Hepatocyte (in vitro differentiated cells): ENCODE measurements at places on chromosomes 16 and 17.

DNA sequence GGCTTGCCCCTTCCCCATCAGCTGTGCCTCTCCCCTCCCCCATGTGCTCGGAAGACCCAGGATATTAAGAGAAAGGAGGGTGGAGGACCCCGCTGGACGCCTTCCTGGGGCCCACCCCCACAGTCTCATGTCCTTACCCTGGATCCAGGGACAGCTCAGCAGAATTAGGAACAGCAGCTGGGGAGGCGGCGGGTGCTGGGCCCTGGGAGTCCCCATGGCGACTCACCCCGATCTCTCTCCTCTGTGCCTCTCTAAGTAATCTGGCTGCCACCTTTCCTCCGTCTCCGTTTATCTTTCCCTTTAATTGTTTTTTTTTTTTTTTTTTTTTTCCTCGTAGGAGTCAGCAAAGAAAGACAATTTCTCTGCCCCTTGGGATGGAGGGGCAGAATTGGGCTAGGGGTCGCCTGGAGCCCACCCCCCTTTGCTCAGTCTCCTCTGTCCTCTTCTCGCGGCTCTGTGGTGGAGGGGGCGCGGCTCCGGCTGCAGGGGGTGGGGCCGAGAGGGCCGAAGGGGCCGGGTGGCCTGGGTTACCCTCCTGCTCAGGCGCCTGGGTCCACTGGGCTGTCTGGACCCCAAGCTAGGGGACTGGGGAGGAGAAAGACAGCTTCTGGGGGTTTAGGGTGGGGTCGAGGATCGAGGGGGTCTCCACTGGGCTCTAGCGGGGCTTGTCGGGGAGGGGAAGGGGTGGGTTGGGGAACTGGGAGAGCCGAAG lies 390 bp downstream of the SEZ6L2 start:
- peaks cover 3% of the 10 kb centered on the region for H3K4me1 ChIP-seq
- H3K4me3 ChIP-seq = peak overlapping the region; percentile 28
- H3K27me3 ChIP-seq = no peaks in the 10 kb centered on the region
- DNase-seq = peak; percentile 77

DNA sequence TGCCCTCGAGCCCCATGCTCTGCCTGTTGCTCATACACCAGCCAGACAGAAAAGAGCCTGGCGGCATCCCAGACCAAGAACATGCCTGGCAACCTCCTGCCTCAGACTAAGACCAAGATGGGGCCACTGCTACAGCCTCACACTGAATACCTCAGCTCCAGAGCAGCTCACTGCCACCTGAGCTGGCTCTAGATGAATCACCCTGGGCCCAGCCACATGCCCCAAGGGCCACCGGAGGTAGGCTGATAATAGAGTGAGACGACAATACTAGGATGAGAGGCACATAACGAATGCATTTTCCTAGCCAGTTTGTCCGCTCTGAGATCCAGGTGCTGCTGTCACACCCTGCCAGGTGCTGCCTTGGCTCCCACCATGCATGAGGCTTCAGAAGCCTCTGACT lies 13.0 kb downstream of the PIP4K2B start:
- no peak for DNase-seq
- no peaks in the 10 kb centered on the region for H3K27me3 ChIP-seq
- H3K4me1 ChIP-seq = no peaks in the 10 kb centered on the region

DNA sequence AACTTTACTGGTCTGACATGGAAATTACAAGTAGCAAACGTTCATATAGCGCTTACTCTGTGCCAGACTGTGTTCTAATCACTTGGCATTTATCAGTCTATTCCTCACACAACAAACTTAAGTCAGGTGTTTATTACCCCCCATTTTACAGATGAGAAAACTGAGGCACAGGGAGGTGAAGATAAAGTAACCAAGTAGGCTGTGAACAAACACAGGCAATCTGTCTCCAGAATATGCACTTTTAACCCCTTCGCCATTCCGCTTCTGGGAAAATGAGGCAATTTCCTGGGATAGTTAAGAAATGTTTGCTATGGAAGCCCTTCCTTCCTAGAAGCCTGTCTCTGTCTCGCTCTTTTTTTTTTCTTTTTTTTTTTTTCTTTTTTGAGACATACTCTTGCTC lies 12.2 kb upstream of the CXCL16 start:
- H3K27me3 ChIP-seq = peaks cover 10% of the 10 kb centered on the region
- H3K4me3 ChIP-seq = no peak overlapping the region
- no peak overlapping the region for H3K27ac ChIP-seq
- no peaks in the 10 kb centered on the region for H3K36me3 ChIP-seq

DNA sequence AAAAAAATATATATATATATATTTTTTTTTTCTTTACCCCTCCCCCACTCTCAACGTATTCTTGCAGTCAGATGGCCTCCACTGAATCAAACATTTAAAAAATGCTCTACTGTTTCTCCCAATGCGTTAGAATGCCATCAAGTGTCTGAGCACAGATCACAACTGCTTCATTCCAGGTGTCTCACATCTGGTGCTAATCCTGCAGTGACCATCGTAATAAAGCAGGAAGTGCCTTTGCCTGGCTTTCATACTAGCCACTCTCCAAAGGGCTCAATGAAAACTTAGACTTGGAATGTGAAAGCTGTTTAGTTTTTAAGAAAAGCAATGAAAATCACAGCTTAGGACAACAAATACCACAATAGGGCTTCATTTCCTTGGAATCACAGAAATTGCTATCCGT lies 37.2 kb downstream of the SKAP1 start:
- H3K27me3 ChIP-seq = no peaks in the 10 kb centered on the region
- no peaks in the 10 kb centered on the region for H3K4me1 ChIP-seq
- no peak overlapping the region for H3K27ac ChIP-seq
- no peak for DNase-seq
- no peaks in the 10 kb centered on the region for H3K36me3 ChIP-seq

- H3K4me3 ChIP-seq = no peak overlapping the region
- no peak overlapping the region for H3K27ac ChIP-seq
- H3K4me1 ChIP-seq = no peaks in the 10 kb centered on the region
- H3K27me3 ChIP-seq = peaks cover 7% of the 10 kb centered on the region
Observed at GRCh38 chr17:28993645-28994426, 12.0 kb downstream of the SEZ6 start.

DNA sequence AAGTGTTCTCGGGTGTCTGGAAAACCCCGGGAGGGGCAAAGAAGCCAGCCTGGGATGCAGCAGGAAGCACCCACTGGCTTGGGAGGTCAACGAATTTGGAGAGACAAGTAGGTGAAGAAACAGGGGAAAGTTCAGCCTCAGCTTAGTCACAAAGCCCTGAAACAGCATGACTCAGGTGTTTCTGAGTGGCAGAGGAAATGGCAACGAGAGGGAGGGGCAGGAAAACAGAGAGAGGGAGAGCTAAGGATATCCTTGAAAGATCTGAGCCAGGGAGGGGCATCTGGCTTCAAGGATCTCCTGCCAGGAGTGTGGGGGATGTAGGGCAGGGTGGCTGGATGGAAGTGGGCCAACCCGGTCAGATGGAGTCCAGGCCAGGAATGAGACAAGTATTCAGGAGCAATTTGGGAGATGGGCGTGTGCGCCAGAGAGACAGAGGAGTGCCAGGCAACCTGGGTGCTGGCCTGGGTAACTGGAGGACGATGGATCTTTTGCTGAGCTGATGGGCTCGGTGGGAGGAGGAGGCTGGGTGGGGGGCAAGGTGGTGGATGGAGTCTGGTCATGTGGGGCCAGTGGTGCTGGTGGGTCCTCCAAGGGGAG lies 27.2 kb downstream of the ABCC3 start:
- no peak overlapping the region for H3K4me3 ChIP-seq
- H3K27me3 ChIP-seq = no peaks in the 10 kb centered on the region
- H3K36me3 ChIP-seq = no peaks in the 10 kb centered on the region
- peaks cover 22% of the 10 kb centered on the region for H3K4me1 ChIP-seq
- peak; percentile 80 for DNase-seq

- peaks cover 9% of the 10 kb centered on the region for H3K4me1 ChIP-seq
- no peaks in the 10 kb centered on the region for H3K27me3 ChIP-seq
- no peak for DNase-seq
- no peak overlapping the region for H3K27ac ChIP-seq
- H3K36me3 ChIP-seq = no peaks in the 10 kb centered on the region
Observed at GRCh38 chr17:47831934-47832327, 461 bp downstream of the LRRC46 start.

DNA sequence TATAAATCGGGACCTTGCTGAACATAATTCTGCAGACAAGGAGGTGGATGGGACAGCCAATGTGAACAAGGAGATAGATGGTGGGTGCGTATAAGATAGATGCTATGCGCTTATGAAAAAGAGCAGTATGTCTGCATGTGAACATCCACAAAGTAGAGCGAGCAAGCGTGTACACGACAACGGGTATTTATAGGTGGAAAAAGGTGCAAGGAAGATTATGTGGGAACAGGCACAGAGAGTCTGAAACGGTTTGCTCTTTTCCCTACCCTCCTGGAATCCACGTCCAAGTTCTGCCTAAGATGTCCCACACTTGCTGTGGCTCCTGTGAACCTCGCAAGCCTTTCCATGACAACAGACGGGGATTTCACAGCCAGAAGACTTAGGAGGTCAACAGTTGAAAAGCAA lies 43.0 kb downstream of the SNX11 start:
- H3K27me3 ChIP-seq = peaks cover 56% of the 10 kb centered on the region
- no peaks in the 10 kb centered on the region for H3K36me3 ChIP-seq
- no peak overlapping the region for H3K27ac ChIP-seq
- no peak for DNase-seq

DNA sequence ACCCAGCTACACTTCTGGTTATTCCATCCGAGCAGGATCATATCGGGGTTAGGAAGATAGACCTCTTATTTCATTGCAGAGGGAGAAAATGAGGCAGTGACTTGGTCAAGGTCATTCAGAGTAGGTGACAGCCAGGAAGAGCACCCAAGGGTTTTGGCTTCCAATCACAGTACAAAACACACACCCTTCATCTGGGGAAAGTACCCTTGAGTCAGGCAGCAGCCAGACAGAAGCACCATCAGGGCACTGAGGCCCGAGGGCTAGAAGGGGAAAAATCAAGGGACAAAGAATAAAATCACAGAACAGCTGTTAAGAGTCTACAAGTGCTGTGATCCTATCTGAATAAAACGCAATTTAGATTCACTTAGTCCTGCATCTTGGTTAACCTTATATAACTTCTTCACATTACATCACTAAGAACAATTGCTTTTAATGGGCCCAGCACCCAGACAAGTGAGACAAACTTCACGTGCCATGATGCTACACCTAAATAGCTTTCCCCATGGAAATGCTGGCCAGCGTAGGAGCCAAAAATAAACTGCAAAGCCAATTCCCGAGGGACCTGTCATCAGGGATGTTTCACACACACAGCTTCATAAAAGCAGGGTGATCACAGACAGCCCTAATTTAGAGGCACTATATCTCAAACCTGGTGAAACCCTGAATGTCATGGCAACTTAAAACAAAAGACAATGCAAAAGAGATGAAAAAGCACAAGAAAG lies 4.9 kb downstream of the UBE2O start:
- DNase-seq = no peak
- no peaks in the 10 kb centered on the region for H3K27me3 ChIP-seq
- peaks cover 30% of the 10 kb centered on the region for H3K4me1 ChIP-seq
- no peak overlapping the region for H3K27ac ChIP-seq
